T-helper 2 cell treated with Interferon-gamma antibody and Interleukin-4, amounts not matched to agents 100 ng/mL and 5 ng/mL, for 36 hours (primary cell): ENCODE measurements at places on chromosomes 3 and 15. TPM values are rescaled to one million over a fixed set of nuclear protein-coding genes. Genes with fewer than 3 reads are reported as not detected.

The STRC gene
- 0.36 and 0.48 TPM in 2 replicates for total RNA-seq

The IMP3 gene
- total RNA-seq = 84.3 and 89.4 TPM in 2 replicates

The CHMP2B gene
- 18.3 and 20.8 TPM in 2 replicates for total RNA-seq

The TMC3 gene
- total RNA-seq = not detected in 2 replicates

The STIMATE gene
- 14.0 and 17.5 TPM in 2 replicates for total RNA-seq

The VWA5B2 gene
- not detected in 2 replicates for total RNA-seq

The TMEM115 gene
- total RNA-seq = 17.8 and 18.4 TPM in 2 replicates
